Cardiac ventricle fibroblast (primary cell): ENCODE measurements at places on chromosomes 6 and 20. TPM values are rescaled to one million over a fixed set of nuclear protein-coding genes. Genes with fewer than 3 reads are reported as not detected.

OPRM1 gene
- not detected in 2 replicates for total RNA-seq

INSM1 gene
- not detected in 2 replicates for total RNA-seq

ZNF512B gene
- total RNA-seq: 13.3 and 14.0 TPM in 2 replicates

SPATS1 gene
- total RNA-seq: not detected in 2 replicates

CGAS gene
- 2.3 and 2.4 TPM in 2 replicates for total RNA-seq

JAG1 gene
- 36.3 and 36.5 TPM in 2 replicates for total RNA-seq

KIAA0408 gene
- total RNA-seq: 4.6 and 4.9 TPM in 2 replicates

SMPDL3A gene
- 8.4 and 12.0 TPM in 2 replicates for total RNA-seq

GHRH gene
- not detected in 2 replicates for total RNA-seq

GNRH2 gene
- total RNA-seq: not detected in 2 replicates

PPP1R3D gene
- 4.3 and 7.1 TPM in 2 replicates for total RNA-seq

MEP1A gene
- not detected in 2 replicates for total RNA-seq

TREM1 gene
- total RNA-seq: 1.7 and 2.1 TPM in 2 replicates

AVP gene
- not detected in 2 replicates for total RNA-seq

DDO gene
- 0.39 and 0.44 TPM in 2 replicates for total RNA-seq

ALDH8A1 gene
- total RNA-seq: 0.59 TPM in 1 of 2 replicates, not detected in the other

WFDC5 gene
- not detected in 2 replicates for total RNA-seq

ADGRG6 gene
- 0.06 and 0.54 TPM in 2 replicates for total RNA-seq

FABP7 gene
- total RNA-seq: not detected in 2 replicates

LTA gene
- not detected in 2 replicates for total RNA-seq

RGL2 gene
- total RNA-seq: 16.1 and 17.8 TPM in 2 replicates

DPPA5 gene
- total RNA-seq: not detected in 2 replicates

HRH3 gene
- total RNA-seq: not detected in 2 replicates

ANKRD66 gene
- not detected in 2 replicates for total RNA-seq

CARMIL1 gene
- 15.5 and 20.6 TPM in 2 replicates for total RNA-seq

PPIL6 gene
- 3.9 and 8.1 TPM in 2 replicates for total RNA-seq

CDSN gene
- total RNA-seq: not detected in 2 replicates

SYCP2L gene
- total RNA-seq: not detected in 2 replicates

MACROD2 gene
- total RNA-seq: not detected in 2 replicates

ULBP1 gene
- total RNA-seq: 0.06 and 0.10 TPM in 2 replicates

EMILIN3 gene
- total RNA-seq: 0.20 and 0.31 TPM in 2 replicates

ECT2L gene
- 0.06 and 0.20 TPM in 2 replicates for total RNA-seq

OR11A1 gene
- total RNA-seq: not detected in 2 replicates

TRIM31 gene
- not detected in 2 replicates for total RNA-seq

SLC24A3 gene
- total RNA-seq: 0.12 TPM in 1 of 2 replicates, not detected in the other

DUSP15 gene
- 0.34 TPM in 1 of 2 replicates, not detected in the other for total RNA-seq

GINS1 gene
- 0.88 and 1.2 TPM in 2 replicates for total RNA-seq

CST2 gene
- not detected in 2 replicates for total RNA-seq

PRKN gene
- 3.4 and 8.4 TPM in 2 replicates for total RNA-seq

ZNF334 gene
- 2.8 and 2.9 TPM in 2 replicates for total RNA-seq

MUC22 gene
- total RNA-seq: not detected in 2 replicates

RAD21L1 gene
- not detected in 2 replicates for total RNA-seq

PERP gene
- 5.2 and 6.6 TPM in 2 replicates for total RNA-seq

NR2E1 gene
- total RNA-seq: not detected in 2 replicates

OLIG3 gene
- not detected in 2 replicates for total RNA-seq

RAET1E gene
- total RNA-seq: 0.06 TPM in 1 of 2 replicates, not detected in the other

GABRR1 gene
- total RNA-seq: not detected in 2 replicates

BNIP5 gene
- not detected in 2 replicates for total RNA-seq

OR2H1 gene
- not detected in 2 replicates for total RNA-seq
